ENCODE measurements at places on chromosomes 16 and 17. TPM values are rescaled to one million over a fixed set of nuclear protein-coding genes. Genes with fewer than 3 reads are reported as not detected.

The PRSS36 gene
- 0.09 TPM for total RNA-seq

The ZFP90 gene
- total RNA-seq = 20.3 TPM

The ALDH3A1 gene
- 0.28 TPM for total RNA-seq

The HEXD gene
- total RNA-seq = 9.7 TPM

The NPIPA3 gene
- total RNA-seq = 0.57 TPM

The CARD14 gene
- total RNA-seq = 0.18 TPM

The CALCOCO2 gene
- 46.4 TPM for total RNA-seq

The SMURF2 gene
- total RNA-seq = 95.6 TPM

The NLRP1 gene
- 26.0 TPM for total RNA-seq
